ENCODE measurements at places on chromosomes 4 and X.
A peak's percentile ranks its signal among the peaks of the same experiment; 100 is the strongest.

GRCh38 chr4:79450053-79450452, 42.0 kb upstream of the GK2 start:
- DNase-seq, result no peak

DNA sequence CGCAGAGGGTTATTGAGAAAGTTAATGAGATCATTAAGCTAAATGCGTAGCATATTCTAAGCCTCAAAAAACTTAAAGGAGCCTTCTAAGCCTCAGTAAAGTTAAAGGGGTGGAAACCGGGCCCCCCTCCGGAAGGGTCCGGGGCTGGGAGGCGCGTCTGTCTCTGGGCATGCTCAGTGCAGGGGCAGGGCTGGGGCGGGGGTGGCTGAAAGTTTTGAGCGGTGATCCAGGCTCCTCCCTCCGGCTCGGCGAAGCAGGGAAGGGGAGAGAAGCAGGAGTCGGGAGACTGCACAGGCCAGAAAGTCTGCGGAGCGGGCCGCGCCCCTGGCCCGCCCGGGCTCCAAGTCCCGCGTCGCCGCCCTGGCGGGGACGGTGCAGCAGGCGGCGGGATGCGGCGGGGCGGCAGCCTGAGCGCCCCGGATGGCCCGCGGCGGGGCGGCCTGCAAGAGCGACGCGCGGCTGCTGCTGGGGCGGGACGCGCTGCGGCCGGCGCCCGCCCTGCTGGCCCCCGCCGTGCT, at the start of gene EVC:
Gene EVC, plus strand, starts transcription at position 241 of the 518 bp plus-strand sequence. Its CDS starts 180 bp downstream, at position 421.
- DNase-seq, result peak; percentile 86

GRCh38 chr4:17817027-17817426, 6.2 kb downstream of the NCAPG start:
- DNase-seq, result peak; percentile 77

DNA sequence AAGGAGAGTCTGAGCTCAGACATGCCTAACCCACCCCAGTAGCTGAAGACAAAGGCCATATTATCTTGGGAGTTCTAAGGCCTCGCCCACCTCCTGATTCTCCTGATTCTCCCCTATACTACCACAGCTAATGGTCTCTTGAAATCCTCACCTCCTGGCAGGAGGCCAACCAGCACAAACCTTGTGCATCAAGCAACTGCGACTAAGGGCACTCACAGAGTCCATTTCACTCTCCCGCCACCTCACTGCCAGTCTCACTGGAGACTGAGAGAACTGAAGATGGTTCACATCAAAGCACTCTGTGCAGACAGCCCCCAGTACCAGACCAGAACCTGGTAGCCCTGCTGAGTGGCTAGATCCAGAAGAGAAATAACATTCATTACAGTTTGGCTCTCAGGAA, 102.1 kb upstream of the KLF8 start:
- DNase-seq, result no peak

- DNase-seq, result no peak
Observed at GRCh38 chr4:66777097-66777496, 768.2 kb downstream of the CENPC start.

- DNase-seq, result no peak
Observed at GRCh38 chrX:70260104-70260503, at the start of gene P2RY4. TSS of gene P2RY4 (minus strand) at chrX:70260204. CDS start at chrX:70259624, 580 bp downstream.

DNA sequence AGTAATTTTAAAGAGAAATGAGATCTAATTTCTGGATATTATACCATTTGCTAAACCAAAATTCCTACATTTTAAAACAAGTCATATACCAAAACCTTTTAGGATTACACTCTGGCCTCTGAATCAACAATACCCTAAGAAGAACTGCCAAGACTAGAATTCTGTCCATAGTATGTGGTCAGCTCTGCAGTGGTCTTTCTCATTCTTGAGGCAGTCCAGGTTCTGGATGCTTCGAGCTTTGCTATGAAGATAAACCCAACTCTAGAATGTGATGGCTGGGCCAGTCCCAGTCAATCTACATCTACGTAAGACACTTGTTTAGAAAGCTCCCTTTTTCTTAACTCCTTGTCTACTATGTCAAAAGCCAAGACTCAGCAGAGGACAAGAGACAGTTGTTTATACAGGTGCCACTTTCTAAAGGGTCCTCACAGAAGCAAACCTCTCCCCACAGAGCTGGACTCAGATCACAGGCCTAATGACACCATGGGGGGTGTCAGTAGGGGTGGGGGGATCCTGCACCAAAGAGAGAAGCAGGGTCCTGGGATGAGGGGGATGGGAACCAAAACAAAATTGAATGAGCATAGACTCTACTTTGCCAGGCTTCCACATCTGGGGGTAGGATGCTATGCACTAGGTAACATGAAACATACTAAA, 63.2 kb downstream of the SH3RF1 start:
- DNase-seq, result no peak

- DNase-seq, result no peak
Observed at GRCh38 chrX:154784149-154784995, 20.9 kb downstream of the MPP1 start.

DNA sequence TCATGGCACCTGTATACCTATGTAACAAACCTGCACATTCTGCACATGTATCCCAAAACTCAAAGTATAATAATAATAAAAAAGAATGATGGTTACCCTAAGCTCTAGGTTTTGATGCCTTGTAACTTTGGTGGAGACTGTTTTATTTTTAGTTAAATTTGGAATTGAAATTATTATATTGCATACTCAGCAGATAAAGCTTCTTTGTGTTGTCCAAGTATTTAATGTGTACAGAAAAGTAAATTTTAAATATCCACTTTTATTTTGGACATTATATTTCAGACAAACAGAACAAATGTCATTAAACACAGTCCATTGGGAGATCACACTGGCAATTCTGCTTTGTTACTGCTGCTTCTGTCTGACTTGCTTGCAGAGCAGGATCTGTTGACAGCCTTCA, 684.5 kb upstream of the CT83 start:
- no peak for DNase-seq

- no peak for DNase-seq
Observed at GRCh38 chr4:70842761-70843435, 3.2 kb upstream of the GRSF1 start.

GRCh38 chrX:110338935-110339334, 19.7 kb upstream of the RTL9 start:
- no peak for DNase-seq

DNA sequence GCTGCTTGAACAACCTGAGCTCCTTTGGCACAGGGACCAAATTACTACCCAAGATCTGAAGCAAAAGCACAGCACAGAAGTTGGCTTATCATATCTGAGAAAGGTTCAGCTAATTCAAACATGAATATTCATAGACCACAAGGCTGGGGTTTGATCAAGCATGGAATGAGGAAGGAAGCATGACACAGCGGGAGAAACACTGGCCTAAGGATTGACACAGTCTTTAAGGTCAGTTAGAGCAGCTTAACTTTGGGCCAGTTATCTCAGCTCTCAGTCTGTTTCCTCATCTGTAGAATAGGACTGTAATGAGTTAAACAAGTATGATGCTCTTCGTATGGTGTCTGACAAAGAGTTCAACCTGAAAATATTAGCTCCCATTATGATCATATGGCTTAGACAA, 88.5 kb upstream of the CBR4 start:
- DNase-seq, result no peak
